ENCODE measurements at places on chromosomes 3 and 15.

GRCh38 chr3:106326941-106327695, 458.3 kb upstream of the CBLB start:
- no peak for DNase-seq

GRCh38 chr15:83287541-83288027, 3.1 kb upstream of the BNC1 start:
- DNase-seq = no peak

DNA sequence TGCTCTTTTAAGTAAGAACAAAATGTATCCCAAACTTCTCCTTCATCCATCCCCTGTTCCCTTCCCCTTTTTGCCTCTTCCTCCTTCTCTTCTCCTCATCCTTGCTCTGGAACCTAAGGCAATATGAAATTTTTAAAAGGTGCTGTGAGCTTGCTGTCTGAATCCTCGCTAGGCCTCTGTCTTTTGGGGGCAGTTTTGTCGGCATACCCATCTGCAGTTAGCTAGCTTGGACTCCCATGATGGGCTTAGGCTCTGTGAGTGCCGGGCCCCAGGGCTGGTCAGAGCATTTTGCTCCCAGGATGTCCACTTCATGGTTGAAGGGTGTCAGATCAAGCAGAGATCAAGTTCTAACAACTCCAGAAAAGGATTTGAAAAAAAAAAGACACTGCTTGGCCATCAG, 18.6 kb downstream of the ZIC1 start:
- DNase-seq = no peak

DNA sequence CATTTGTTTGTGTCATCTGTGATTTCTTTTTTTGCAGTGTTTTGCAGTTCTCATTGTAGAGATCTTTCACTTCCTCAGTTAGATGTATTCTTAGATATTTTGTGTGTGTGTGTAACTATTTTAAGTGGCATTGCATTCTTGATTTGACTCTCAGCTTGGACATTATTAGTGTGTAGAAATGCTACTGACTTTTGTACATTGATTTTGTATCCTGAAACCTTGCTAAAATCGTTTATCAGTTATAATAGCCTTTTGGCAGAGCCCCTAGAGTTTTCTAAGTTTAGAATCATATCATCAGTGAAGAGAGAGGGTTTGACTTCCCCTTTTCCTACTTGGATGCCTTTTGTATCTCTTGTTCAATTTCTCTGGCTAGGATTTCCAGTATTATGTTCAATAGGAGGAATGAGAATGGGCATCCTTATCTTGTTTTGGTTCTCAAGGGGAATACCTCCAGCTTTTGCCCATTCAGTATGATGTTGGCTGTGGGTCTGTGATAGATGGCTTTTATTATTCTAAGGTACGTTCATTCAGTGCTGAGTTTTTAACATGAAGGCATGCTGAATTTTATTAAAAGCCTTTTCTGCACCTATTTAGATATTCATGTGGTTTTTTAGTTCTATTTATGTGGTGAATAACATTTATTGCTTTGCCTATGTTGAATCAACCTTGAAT, 211.7 kb downstream of the MBNL1 start:
- no peak for DNase-seq

GRCh38 chr3:167820102-167820865, 84.8 kb downstream of the SERPINI1 start:
- no peak for DNase-seq

GRCh38 chr15:92051716-92052115, 198.2 kb downstream of the SLCO3A1 start:
- DNase-seq = no peak

DNA sequence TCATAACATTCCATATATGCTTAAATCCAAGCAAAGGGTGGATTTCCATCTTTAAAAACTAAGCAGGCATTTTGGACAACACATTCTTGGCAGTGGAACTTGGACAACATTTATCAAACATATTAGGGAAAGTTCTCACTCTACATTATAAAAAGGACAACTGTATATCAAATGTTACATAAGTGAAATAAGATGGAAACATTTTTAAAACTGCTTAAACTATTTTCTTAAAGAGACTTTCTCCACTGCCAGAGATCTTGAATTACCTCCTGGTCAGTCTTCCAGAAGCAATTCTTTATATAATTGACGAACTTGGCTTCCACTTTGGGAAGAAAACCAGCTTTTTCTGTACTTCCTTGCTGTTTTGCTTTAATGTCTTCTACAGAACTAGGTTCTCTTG, 109.3 kb downstream of the NEO1 start:
- DNase-seq = no peak

DNA sequence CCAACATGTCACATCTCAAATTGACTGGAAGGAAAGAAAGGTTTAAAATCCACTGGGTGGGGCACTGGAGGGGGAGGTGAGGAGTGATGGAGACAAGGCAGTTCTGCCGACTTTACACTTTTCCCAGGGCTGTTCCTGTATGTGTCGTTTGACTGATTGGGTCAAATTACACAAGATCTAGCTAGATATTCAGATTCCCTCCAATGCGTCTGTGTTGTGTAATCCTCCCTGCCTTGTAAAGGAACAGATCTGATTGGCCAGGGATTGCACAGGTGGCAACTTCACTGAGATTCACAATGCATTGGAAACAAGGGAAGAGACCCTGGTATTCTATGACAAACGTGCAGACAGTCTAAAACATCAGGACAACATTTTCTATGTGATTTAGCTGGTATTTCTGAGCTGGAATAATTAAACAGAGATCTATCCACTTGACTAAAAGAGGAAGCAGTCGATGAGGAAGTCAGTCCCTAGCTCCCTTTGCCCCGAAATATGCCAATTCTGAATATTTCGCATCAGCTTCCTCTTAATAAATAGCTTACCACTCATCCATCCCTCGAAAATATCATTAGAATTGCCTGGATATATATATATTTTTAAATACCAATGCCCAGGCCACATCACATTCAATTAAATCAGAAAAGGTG, 312.9 kb downstream of the RORA start:
- DNase-seq = no peak

DNA sequence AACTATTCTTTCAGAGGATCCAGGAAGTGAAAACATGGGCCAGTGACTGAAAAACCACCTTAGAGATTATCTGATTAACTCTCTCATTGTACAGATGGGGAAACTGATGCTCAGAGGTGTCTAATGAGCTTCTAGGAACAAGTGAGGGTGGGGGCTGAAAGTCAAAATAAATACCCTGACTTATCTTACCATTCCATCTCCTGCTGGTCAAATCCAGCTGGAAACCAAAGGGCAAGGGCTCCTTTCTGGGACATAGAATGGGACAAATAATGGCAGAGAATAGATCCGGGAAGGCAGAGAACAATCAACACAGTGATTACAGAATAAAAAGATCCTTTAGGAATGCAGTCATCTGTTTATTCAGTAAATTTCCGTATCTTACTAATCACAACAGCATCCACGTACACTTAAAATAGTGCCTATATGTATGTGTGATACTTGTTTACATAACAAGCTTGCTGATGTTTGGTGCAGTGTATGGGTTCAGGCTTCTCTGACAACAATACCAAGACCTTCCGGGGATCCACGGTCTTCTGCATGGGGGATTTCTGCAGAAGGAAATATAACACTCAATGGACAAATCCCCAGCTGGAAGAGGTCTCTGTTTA, 173.2 kb downstream of the THSD4 start:
- DNase-seq = no peak

DNA sequence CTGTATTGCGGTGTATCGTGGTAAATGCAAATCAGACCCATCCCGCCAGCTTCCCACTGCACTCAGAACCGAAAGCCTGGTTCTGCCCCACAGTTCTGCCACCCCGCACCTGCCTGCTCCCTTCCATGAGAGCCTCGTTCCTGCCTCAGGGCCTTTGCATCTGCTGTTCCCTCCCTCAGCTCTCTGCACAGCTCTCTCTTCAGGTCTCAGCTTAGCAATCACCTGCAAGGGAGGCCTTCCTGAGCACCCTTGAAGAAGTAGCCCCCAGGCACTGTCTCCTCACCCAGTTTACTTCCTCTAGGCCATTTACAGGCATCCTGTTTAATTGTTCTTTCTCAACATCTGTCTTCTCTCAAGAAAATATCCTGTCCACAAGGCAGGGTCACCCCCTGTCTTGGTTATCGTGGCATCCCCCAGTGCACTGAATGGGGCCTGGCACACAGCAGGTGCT, 13.3 kb upstream of the IQSEC1 start:
- DNase-seq = no peak

DNA sequence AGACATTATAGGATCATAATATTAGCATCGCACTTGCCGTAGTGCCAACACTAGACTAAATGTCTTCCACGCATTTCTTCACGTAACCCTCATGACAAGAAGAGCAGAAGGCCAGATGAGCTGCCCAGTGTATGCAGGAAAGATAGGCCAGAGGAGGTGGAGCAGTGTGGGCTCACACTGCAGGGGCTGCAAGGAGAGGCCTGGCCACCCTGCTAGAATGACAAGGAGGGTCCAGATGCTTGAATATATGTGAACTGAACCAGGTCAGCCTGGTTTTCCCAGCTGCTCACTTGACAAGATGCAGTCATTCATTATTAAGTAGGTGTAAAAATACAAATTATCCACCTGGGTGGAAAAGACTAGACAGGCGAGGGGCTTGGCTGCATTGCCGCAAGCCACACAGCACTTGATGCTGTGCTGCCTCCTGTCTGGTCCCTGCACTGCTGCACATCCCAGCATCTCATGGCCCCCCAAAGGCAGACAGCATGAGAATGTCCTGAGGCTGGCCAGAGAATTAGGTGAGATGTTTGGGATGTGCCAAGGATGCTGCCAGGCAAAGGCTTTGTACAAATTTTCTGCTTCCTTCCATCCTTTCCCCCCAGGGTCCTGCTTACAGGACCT, 115.2 kb downstream of the NTRK3 start:
- DNase-seq = no peak

DNA sequence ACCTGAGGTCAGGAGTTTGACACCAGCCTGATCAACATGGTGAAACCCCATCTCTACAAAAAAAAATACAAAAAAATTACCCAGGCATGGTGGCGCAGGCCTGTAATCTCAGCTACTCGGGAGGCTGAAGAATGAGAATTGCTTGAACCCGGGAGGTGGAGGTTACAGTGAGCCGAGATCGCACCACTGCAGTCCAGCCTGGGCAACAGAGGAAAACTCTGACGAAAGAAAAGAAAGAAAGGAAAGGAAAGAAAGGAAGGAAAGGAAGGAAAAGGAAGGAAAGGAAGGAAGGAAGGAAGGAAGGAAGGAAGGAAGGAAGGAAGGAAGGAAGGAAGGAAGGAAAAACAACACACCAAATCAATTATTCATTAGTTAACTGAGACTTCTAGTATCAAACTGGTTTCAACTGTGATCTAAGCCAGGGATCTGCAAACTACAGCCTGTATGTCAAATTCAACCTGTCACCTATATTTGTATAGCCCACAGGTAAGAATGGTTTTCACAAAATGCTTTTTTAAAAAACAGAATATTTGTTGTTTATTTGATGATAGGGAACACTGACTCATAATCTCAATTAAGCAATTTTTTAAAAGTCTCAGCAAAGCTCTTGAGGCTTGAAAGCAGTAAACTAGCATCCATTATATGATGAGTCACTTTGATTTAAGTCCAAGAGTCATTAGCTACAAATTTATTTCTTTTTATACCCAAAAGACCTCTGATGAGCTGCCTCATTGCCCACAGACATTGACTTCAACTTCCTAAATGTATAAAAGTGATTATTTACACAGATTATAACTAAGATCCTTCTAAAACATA, 127.6 kb downstream of the TBL1XR1 start:
- DNase-seq = no peak

- DNase-seq = no peak
These were observed 13.0 kb upstream of the TNK2 start for GRCh38 chr3:195921334-195921791.

GRCh38 chr15:40844696-40845030, 815 bp downstream of the SPINT1 start:
- no peak for DNase-seq

- DNase-seq = no peak
These were observed 19.1 kb upstream of the LIMD1 start for GRCh38 chr3:45575386-45575923.

DNA sequence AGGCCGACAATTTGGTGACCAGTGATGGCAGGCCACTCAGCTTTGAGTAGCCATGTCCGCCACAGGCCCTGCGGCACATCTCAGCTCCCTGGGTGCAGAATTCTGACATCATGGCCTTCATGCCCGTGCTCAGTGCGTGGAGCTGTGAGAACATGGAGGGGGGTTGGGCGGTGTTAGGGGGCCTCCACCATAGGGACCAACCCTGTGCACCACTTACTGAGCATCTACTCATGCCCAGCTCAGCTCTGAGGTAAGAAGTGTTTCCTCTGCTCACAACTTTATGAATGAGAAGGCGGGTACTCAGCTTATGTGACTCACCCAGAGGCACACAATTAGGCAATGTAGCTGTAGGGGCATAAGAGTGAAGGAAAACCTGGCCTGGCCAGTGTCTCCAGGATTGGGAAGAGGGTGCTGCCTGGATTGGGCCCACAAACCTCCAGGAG, 10.5 kb downstream of the ACOX2 start:
- no peak for DNase-seq

DNA sequence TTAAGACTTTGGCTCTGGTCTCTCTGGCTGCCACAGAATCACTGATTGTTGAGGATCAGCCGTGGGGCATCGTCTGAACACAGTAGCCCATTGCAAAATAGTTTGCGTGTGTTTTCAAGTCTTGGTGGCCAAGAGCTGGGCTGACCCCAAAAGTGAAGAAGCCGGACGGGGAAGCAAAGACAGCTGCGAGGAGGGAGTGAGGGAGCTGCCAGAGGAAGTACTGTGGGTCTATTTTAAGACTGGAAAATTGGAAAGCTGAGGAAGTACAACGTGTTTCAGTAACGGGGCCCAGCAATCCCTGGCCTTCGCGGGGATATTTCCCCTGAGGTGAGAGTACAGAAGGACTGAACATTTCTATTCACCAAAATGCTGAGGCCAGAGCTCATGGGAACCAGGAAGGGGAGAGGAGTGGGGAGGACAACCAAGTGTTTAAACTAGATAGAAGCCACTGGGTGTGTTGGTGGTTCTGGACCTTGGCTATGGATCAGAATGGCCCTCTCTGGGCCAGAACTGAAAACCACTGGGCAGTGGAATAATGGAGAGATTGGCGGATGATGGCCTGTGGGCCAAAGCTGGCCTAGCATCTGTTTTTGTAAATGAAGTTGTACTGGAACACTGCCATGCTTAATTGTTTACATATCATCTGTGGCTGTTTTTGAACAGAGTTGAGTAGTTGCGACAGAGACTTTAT, 34.1 kb upstream of the LIMD1 start:
- no peak for DNase-seq
